Fibroblast of skin of right biceps (primary cell): ENCODE measurements at places on chromosomes 3 and 15.

DNA sequence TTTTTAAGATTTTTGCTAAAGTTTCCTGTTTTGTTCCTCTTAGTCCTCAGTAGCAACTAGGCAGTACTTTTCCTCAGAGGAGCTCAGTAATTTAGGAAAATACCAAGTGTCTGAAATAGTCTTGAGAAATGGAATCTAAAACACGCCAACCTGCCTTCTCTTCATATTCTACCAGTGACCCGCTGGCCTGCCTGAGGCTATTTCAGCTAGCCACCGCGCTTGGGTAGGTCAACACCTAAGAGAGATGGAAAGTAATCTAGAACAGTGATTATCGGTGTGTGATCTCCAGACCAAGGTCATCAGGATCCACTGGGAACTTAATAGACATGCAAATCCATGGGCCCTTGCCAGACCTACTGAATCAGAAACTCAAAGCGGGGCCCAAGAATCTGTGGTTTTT is 7.5 kb downstream of the LCTL start:
- DNase-seq, result no peak

- DNase-seq, result no peak
Measured at GRCh38 chr3:156682501-156682900, 8.1 kb downstream of the TIPARP start.

DNA sequence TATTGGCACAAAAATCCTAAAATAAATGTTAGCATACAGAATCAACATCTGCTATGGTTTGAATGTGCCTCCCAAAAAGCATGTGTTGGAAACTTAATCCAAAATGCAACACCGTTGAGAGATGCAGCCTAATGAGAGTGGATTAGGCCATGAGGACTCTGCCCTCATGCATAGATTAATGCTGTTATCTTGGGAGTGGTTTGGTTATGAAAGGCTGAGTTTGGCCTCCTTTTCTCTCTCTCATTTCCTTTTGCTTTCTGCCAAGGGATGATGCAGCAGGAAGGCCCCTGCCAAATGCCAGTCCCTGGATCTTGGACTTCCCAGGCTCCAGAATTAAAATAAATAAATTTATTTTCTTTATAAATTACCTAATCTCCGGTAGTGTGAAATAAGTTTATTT is 49.4 kb downstream of the SYNM start:
- DNase-seq, result no peak

DNA sequence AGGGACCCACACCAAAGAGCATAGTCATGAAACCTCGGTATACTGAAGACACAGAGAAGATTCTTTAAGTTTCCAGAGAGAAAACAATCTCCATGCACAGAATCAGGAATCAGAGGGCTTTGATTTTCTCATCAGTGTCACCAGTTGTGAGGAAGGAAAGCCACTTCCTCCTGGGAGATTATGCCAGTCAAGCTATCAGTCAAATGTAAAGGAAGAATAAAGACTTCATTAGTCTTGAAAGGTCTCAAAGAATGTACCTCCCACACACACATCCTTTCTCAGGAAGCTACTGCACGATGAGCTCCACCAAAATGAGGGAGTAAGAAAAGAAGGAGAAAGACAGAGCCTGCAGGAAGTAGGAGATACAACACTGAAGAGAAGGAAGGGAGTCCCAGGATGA is 486.3 kb downstream of the SHQ1 start:
- DNase-seq, result no peak

DNA sequence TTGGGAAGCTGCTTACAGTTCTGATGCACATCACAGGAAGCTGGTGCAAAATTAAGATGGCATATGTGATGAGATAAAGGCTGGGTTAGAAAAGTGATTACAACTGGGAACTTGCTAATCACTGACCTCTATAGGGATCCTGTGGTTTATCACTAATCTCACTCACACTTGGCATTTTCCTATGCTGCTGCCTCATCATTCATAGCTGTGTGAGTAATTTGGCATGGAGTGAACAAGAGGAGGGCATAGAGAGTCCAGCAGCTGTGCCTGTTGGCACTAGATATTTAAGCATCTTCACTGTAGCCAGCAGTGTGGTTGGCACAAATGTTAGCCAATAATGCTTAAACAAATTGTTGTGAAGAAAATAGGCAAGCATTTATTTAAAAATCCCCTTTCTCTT is 217.7 kb upstream of the CGNL1 start:
- peak; percentile 53 for DNase-seq

DNA sequence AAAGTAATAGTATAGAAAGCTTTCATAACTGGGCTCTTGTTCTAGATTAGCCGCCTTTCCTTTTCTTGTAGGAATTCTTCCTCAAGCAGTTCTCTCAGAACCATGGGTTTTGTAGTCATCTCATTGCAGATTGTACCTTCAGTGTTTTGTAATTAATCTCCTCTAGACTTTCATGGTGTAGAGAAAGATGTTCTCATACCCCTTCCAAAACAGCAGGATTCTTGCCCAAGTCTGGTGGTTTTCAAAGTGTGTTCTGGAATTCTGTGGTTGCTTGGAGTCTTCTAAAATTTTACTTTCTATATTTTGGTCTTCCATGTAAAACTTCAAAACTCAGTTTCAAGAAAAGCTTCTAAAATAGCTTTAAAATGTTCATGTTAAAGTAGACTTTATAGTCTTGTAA is 293.8 kb downstream of the PTPRG start:
- no peak for DNase-seq

GRCh38 chr15:63904042-63904441 is 70.3 kb upstream of the HERC1 start:
- DNase-seq, result no peak

DNA sequence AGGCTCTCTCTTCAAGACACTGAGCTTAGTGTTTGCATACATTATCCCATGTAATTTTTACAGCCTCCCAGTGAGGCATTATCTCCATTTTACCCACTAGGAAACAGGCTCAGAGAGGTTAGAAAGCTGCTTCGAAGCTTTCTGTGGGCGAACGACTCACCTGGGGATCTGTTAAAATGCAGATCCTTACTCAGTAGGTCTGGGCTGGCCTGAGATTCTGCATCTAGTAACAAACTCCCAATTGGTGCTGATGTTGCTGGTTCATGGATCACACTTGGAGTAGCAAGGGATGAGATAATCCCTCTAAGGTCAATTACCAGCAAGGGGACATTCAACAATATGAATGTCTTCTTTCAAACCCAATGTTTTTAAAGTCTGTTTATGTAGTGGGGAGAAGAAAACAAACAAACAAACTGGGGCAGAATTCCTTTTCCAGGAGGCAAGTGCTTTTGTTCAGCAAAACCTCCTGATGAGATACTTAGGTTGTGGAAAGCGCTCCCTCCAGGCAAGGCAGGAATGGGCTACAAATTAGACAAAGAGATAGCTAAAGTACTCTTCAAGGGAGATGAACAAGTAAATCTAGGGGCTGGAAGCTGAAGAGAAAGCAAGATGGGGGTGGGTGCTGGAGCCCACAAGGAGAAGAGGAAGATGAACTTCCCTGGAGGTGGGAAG is 311.9 kb downstream of the SHQ1 start:
- DNase-seq, result no peak

DNA sequence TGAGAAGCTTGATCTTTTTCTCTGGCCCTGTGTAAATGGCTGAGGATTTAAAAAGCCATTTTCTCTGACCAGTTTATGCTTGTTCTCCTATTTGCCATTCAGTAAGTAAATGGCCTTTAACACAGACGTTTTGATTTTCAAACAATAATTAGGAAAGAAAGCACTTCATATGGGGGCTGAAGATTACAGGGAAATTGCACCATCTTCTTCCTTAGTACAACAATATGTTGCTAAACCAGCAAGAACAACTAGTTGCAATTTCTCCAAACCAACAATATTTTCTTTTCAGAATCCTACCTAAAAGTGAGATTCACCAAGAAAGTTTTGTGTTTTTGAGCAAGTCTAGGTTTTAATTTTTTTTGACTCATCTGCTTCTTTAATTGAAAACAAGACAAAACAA is 80.5 kb upstream of the CCNL1 start:
- DNase-seq, result no peak

DNA sequence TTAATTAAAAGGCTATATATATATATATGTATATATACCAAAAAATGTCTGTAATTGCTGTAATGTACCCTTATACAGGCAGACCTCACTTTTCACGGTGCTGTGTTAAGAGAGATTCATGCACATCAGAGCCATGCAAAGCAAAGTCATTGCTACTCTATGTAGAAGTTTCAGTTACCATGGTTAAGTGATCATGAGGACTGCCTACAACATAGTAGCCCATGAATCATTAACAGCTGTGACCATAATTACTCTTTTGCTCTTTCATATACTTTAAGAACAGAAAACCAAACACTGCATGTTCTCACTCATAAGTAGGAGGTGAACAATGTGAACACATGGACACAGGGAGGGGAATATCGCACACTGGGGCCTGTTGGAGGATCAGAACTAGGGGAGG is 225.3 kb upstream of the EPHA3 start:
- no peak for DNase-seq

- DNase-seq, result no peak
Measured at GRCh38 chr3:42057561-42058211, 33.5 kb upstream of the TRAK1 start.

DNA sequence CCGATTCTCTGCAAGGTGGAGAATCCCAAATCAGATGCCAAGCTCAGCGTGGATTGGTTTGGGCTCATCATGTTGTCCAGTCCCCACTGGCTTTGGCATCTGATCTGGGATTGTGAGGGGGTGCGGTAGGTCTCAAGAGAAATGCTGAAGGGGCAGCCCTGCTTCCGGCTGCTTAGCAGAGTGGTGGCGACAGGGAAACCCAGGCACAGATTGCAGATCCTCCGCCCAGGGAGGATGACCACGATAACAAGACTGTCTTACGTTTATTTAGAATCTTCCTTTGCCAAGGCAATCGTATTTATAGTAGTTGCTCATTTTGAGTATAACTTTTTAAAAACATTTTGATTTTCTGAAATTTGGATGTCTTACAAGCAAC is 61.1 kb downstream of the SLC12A8 start:
- DNase-seq, result no peak

GRCh38 chr3:5251196-5251583 is 63.7 kb downstream of the EDEM1 start:
- DNase-seq, result no peak

- DNase-seq, result peak; percentile 97
Measured at GRCh38 chr3:143443851-143444331, 324.3 kb downstream of the CHST2 start.

GRCh38 chr3:189212681-189213080 is 40.9 kb downstream of the TPRG1 start:
- no peak for DNase-seq

DNA sequence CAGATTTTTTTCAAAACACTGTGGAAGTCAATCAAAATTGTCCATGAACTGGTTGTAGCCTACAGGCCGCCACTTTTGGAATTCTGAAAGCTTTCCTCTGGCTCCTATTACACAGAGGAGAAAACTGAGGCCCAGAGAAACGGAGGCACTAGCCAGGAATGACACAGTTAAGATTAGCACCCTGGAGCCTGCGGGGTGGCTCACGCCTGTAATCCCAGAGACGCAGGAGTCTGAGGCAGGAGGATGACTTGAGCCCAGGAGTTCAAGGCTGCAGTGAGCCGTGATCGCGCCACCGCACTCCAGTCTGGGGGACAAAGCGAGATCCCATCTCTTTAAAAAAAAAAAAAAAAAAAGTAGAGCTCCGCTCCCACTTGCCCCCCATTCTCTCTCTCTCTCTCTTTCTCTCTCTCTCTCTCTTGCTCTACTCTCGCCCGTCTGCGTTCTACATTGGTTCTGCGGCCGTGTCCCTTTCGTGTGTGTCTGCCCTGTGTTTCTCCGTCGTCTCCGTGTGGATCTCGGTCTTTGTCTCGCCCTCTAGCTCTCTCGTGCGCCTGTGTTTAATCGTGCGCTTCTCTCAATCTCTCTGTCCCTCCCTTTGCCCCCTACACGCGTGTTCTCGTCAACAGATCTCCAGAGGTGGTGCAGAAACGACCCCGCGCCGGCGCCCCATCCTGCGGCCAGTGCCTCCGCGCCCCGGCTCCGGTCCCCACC is 512 bp upstream of the TRH start:
- DNase-seq, result no peak

- DNase-seq, result no peak
Measured at GRCh38 chr3:143850877-143851276, 2.6 kb upstream of the SLC9A9 start.

GRCh38 chr3:154616298-154616697 is 186.3 kb upstream of the GPR149 start:
- no peak for DNase-seq

DNA sequence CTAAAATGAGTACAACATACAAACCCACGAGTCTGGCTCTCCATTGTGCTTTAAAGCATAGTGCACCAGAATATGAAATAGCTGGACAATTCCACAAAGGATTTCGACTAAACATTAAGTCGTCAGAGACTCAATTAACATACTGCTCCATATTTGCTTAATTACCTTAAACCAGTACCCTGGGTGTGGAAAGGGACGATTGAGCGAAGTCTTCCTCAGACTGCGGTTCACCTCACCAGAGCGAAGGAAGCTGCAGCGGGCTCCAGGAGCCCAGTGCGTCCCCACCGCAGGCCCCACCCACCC is 218 bp upstream of the TRPC1 start:
- no peak for DNase-seq

DNA sequence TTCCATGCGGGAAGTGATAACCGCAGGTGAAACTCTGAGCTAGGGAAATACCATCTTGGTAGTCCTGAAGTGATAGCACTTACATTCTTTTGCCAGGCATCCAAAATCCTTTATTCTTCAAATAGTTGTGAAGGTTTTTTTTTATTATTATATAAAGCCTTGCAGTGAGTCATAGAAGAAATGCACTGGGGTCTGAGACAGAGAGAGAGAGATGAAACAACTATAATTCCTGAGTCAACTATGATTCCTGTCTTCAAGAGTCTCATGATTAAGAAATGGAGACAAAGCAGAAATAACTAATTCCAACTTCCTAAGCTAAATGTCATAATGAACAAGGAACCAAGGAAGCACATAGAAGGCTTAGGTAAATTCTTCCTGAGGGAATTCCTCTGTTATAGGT is 495.6 kb downstream of the LPP start:
- DNase-seq, result peak; percentile 76

DNA sequence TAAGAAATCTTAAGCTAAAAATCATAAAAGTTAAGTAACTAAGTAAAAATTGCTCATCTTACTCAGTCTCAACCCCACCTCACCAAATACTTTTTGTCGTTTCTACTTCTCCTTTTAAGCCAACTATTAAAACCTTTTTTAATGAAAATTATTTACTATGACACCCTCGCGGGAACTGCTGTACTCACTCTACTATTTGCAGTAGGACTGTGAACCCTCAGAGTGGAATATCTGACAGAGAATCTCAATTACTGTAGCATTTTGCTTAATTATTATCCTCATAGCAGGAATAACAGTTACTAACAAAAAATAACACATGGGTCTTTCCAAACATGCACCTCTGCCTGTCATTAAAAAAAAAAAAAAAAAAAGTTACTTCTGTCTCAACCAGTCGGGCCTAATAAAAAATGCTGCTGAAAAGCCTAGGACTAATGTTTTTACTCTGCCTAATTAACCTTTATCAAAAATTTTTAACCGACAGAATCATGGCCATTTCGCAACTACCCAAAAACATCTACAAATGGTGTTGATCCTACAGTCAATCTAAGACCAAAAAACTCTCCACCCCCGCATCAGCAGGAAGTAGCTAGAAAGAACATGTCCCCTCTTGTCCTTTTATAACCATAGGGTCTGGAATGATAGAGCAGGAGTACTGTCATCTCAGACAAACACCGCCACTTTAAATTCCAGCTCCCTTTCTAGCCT is 10.2 kb downstream of the ALDH1L1 start:
- DNase-seq, result no peak

GRCh38 chr15:65675551-65675950 is 53.8 kb downstream of the SLC24A1 start:
- no peak for DNase-seq

GRCh38 chr15:29470794-29471193 is 201.2 kb upstream of the NSMCE3 start:
- DNase-seq, result no peak
